ENCODE measurements at places on chromosomes 3 and 15.

- no peak for DNase-seq
These were observed 88.6 kb downstream of the OSBPL10 start for GRCh38 chr3:31892500-31892899.

DNA sequence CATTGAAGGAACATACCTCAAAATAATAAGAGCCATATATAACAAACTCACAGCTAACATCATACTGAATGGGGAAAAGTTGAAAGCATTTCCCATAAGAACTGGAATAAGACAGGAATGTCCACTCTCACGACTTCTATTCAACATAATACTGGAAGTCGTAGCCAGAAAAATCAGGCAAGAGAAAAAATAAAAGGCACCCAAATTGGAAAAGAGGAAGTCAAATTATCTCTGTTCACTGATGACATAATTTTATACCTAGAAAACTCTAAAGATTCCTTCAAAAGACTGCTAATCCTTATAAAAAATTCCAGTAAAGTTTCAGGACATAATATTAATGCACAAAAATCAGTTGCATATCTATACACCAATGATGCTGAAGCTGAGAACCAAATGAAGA lies 34.9 kb downstream of the SLC2A2 start:
- DNase-seq, result no peak

GRCh38 chr15:98983334-98983733 lies 24.3 kb downstream of the PGPEP1L start:
- no peak for DNase-seq

DNA sequence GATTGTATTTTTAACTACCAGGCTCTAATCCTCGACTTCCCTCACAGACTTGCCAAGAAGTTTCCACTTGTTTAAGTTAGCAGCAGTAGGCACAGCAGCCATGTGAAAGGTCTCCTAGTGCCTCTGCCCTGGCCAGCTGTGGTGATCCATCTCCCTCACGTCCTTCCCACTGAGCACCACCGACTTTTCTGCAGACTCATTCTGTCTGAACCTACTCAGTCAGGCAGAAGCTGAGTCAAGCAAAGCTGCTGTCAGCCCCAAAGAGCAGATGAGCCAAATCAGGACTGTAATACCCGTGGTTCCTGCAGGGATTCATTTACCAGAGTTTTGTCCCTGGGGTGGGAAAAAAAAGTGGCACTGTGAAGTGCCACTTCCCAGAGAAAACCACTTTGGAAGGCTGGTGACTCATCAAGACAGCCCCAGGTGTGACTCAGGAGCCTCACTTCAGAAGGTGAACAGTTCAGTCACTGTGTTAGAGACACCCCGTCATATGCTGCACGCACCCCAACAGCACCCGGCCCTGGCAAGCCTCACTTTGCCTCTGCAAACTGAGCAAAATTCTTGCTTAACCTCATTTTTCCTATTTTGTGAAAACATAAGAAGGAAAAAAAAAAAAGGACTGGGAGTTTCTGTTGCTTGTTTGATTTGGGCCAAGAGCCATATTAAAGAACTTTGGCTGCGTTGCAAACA lies 76.0 kb downstream of the WWTR1 start:
- no peak for DNase-seq

GRCh38 chr3:12994357-12994606 lies 78.9 kb downstream of the IQSEC1 start:
- DNase-seq, result no peak

DNA sequence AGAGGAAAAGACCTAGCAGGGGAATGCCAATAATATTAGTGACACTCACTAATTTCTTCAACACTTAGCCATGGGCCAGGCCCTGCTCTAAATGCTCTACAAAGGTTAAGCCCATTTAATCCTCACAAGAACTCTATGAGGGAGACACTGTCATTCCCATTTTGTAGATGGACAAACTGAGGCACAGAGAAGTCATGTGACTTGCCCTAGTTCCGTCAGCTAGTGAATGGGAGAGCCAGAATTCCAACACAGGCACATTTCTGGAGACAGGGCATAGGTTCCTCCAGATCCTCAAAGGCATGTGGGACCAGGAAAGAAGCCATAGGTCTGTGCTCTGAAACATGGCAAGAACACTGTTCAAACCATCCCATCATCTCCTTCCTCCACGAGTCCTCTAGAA lies 31.5 kb downstream of the LOXL1 start:
- no peak for DNase-seq

- no peak for DNase-seq
These were observed 23.3 kb downstream of the PDZRN3 start for GRCh38 chr3:73601481-73601880.

DNA sequence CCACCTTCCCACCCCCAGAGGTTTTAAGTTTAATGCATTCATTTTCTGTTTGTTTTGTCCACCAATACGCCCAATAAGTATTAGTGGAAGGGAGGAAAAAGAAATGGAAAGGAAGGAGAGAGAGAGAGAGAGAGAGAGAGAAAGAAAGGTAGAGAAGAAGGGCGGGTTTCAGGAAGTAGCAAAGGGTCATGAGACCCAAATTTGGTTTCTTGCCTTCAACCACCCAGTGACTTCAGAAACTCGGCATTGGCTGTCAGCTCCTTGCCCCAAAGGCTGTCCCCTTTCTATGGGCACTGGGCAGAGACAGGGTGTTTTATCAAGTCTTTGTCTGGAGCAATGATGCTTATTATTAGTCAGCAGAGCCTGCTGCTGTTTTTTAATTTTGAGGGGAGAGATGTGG lies 13.5 kb upstream of the NR1D2 start:
- DNase-seq, result no peak

DNA sequence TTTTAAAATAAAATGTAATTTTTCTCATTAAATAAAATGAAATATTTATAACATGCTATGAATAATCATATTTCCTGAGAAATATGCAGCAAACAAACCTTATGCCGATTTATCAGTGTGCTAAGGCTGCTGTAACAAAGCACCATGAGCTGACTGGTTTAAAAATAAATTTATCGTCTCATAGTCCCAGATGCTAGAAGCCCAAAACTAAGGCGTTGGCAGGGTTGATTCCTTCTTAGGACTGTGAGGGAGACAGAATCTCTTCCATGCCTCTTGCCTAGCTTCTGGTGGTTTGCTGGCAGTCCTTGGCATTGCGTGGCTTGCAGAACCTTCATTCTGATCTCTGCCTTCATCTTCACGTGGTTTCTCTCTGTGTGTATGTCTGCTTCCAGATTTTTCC lies 740.3 kb downstream of the OTOL1 start:
- DNase-seq, result no peak

- no peak for DNase-seq
These were observed 28.9 kb upstream of the ACP3 start for GRCh38 chr3:132288357-132288756.

DNA sequence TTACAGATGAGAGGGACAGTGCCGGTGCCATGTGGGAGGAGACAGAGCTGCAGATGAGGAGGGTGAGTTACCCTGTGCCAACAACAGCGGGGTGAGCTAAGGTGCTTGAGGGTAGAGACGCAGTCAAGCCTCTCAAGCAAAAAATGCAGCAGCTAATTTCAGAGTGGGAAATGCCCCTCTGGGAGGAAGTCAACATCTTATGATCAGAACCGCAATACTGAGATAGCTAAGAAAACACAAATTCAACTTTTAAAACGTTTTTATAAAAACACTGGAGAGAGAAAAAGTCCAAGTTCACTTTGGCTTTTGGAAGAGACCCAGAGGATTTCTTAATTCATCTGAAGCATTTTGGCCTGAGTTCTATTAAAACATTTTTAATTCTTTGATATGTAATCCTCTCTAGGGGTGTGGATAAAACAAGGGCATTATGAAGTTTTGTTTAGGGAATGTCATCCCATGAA lies 319.2 kb downstream of the SLC9A9 start:
- DNase-seq, result no peak

DNA sequence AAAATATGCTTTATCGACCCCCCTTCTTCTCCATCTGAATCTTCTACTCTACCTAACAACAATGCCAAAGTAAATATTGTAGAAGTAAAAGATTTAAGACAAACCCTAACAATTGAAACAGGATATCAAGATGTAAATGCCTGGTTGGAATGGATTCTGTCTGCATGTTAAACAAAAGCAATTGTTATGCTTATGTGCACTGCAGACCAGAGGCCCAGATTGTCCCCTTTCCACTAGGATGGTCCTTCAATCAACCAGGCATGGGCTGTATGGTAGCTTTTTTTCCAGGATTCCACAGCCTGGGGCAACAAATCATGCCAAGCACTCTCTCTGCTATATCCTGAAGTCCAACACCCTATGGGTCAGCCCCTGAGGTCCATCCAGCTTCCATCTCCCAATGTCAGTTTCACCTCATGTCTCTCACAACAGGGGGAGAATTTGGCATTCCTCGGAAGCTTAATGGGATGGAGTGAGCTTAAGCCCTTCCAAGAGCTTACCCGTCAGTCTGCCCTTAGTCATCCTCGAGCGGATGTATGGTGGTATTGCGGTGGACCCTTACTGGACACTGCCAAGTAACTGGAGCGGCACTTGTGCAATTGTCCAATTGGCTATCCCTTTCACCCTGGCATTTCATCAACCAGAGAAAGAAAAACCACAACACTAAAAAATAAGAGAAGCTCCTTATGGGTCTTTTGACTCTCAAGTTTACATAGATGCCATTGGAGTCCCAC lies 36.2 kb downstream of the ZNF589 start:
- no peak for DNase-seq

GRCh38 chr3:25610167-25610566 lies 54.5 kb downstream of the TOP2B start:
- DNase-seq, result no peak

GRCh38 chr3:32113981-32114545 lies 7.6 kb downstream of the GPD1L start:
- no peak for DNase-seq

- no peak for DNase-seq
These were observed 11.1 kb downstream of the RBMS3 start for GRCh38 chr3:29291982-29292363.

- DNase-seq, result no peak
These were observed 95.9 kb upstream of the PRR23E start for GRCh38 chr3:127097072-127097405.

DNA sequence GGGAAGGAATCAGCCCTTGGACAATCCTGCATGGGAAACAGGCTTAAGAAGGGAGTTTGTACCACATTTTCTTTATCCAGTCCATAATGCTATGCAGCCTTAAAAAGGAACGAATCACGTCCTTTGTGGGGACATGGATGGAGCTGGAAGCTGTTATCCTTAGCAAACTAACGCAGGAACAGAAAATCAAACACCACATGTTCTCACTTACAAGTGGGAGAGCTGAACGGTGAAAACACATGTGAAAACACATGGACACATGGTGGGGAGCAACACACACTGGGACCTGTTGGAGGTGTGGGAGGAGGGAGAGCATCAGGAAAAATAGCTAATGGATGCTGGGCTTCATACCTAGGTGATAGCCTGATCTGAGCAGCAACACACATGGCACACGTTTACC lies 70.3 kb downstream of the OXNAD1 start:
- no peak for DNase-seq

DNA sequence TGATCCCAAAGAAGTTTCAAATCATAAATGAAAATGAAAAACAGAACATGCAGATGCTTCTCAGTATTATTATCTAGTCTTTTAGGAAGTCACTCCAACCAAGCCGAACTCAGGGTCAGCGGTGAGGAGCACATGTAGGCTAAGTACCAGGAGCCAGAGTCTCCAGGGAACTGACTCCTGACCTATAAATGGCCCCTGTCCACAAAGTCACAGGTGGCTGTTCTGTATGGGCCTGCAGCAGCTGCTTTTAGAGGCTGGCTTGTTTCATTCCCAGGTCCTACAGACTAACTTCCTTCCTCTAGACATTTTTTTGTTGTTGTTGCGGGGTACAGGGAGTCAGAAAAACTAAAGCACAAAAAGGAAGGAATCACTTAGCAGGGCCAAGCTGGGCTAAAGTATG lies 54.6 kb downstream of the DAPK2 start:
- no peak for DNase-seq

GRCh38 chr3:20321391-20322047 lies 135.5 kb upstream of the SGO1 start:
- DNase-seq, result no peak

DNA sequence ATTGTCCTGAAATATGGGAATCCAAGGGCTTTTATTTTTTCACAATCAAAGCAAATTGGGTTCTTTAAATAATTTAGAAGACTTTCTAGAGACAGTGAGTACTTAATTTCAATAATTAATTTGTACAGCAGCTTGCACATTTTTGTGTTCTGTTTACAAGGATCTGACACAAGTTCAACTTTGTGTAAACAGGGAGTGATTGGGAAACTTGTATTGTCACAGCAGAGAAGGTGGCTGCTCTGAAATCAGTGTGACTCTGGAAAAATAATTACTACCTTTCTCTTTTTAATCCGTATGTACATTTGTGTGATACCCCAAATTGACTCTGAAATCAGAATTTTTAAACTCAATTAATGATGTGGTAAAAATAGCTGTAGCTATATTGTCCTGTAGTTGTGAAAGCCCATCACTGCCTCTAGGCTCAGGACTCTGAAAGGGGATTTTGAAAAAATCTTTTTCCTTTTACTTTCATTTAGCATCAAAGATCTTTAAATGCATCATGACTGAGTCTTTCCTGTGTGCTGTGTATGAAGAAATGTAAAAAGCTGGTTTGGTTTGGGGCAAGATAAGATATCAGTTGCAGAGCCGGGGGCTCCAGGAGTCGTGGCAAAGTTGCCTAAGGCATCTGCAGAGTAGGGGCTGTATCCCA lies 45.1 kb downstream of the MFSD1 start:
- DNase-seq, result no peak

GRCh38 chr15:90266061-90266431 lies 574 bp downstream of the NGRN start:
- no peak for DNase-seq

DNA sequence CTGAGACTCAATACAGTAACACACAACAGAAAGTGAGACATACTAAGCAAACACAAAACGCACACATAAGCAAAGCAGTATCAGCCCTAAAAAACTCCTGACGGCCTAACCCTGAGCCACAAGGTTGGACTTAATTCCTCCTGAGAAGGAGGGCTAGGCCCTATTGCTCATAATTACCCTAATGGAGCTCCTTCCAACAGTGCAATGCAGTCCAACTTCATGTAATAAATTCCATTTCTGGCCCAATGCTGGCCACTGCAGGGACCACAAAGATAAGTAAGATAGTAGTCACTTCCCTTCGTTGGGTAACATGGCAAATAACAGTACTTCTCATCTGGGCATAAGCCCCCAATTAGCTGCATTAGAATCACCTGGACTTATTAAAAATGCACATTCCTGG lies 4.2 kb downstream of the VPS39 start:
- no peak for DNase-seq

GRCh38 chr3:194054540-194054939 lies 81.4 kb upstream of the HES1 start:
- DNase-seq, result no peak

- DNase-seq, result no peak
These were observed 66.2 kb downstream of the LRRK1 start for GRCh38 chr15:100985401-100985800.

GRCh38 chr3:34024447-34025240 lies 226.2 kb downstream of the PDCD6IP start:
- DNase-seq, result no peak

GRCh38 chr15:62503451-62503850 lies 338.4 kb upstream of the C2CD4B start:
- no peak for DNase-seq
